NCI-H2081 treated with DMSO at 0.1 percent for 48 hours (cell line): ENCODE measurements at places on chromosomes 16 and 17.

GRCh38 chr17:35560703-35561102 lies at the start of gene SLFN14:
Gene SLFN14, minus strand, starts transcription at chr17:35560819. Its CDS starts 2,757 bp downstream, at chr17:35558062.
- no peak for DNase-seq

DNA sequence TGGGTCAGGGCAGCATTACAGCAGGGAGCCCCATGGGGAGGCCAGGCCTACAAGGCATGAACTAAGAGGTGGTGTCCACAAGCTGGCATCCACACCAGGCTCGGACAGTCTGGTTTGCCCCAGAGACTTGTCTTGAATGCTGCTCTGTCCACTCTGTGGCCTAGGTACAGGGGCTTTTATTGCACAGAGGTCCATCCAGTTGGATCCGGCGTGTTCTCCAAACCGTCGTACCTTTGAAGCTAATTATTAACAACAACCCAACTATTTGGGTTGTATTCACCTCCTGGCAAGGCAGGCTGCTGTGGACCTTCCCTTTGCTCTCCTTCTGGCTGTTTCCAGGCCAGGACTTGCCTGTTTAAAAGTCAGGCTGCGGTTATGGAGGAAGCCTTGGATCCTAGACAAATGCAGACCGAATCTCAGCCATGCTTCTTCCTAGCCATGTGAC lies 123.4 kb downstream of the CLEC16A start:
- DNase-seq, result no peak

- DNase-seq, result no peak
Measured at GRCh38 chr17:70366386-70366785, 197.1 kb downstream of the KCNJ2 start.

GRCh38 chr17:32953857-32954256 lies 25.9 kb downstream of the TMEM98 start:
- DNase-seq, result no peak

GRCh38 chr17:58232707-58233156 lies 5.7 kb upstream of the LPO start:
- no peak for DNase-seq

GRCh38 chr16:19888834-19889233 lies 4.2 kb upstream of the GPRC5B start:
- DNase-seq, result no peak

DNA sequence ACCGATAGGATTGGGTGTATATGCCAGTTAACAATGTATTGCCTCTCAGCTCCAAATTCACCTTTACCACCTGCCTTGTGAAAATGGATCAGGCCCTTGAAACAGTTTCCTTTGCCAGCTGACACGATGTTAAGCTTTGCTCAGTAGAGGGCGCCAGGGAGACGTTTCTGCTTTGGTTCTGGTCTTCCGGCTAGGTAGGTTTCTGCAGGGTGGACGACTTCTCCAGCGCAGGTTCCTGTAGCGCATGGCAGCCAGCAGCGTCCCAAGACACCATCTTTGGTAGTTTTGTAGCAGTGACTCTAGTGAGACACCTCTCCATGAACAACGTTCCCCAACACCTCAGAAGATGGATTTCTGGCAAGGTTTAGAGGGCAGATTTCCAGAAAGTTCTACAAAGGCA lies 24.0 kb downstream of the SYCE1L start:
- no peak for DNase-seq

DNA sequence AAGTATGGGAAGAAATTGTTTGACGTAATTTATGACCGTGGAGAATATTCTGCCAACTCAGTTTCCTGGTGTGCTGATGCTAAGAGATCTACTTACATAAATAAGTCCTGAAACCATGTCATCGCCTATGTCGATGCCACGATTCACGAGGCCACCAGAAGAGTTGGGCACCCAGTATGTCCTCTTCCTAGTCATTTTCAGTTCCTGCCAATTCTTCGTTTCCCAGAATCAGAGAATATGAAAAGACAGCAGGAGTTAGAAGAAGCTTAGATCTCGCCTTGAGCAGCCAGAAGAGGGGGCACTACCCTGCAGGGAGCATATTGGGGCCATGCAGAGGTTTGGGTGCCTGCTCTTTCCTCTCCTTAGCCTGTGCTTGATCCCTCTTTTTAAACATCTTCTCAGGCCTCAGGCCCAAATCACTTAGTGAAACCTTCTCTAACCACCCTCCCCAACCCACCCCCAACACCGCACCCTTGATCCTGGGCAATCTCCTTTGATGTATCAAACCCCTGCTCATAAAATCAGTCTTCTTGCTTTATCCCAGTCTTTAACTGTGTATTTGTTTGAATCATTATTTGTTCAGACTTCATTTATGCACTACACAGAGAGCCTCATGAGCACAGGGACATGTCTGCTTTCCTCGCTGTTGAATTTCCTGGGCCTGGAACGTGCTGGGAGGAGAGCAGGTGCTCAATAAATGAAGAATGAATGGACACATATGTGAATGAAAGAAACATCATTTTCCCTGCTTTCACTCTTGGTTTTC lies 12.2 kb upstream of the LONP2 start:
- no peak for DNase-seq

GRCh38 chr17:80861892-80862291 lies 129.7 kb upstream of the CHMP6 start:
- DNase-seq, result no peak

GRCh38 chr17:4101759-4102405 lies 40.9 kb downstream of the ZZEF1 start:
- no peak for DNase-seq
